ENCODE measurements at places on chromosomes 11 and 22.

DNA sequence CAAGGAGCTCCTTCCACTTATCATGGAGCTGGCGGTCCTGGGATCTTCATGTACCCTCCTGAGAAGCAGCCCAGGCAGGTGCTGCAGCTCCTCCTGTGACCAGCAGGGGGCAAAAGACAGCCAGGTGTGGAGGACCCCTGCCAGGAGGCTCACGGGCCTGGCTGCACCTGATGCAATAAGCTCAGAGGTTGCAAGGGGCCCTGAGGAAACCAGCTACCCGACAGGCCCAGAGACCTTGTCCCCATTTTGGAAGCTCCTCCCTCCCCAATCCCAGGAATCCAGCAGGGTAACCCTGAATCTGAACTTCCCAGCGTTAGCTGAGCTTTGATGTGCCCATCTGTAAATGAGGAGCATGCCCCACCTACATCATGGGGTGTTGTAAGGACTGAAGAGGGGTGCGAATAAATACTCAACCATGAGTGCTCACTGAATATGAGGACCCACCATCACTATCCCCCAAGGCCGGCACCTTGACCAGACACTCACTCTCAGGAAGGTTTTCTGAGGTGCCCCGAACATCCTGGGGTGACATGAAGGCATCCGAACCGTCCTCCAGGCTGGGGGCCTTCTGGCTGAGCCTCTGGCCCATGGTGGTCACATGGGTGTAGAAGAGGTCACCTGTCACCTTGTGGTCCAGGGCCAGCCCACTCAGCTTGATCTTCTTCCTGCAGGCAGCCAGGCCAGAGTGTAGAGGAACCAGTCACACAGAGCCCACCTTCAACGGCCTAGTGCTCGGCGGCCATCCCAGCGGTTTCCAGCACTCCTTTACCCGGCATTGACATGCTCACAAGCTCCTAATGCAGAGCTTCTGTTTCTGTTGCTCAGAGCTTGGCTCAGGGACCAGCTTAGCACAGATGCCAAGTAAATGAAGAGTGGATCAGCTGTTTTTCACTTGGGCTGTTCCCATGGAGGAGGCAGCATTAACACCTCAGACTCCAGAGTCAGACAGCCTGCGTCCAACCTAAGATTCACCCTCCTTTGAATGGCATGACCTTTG, 21.7 kb downstream of the SLC43A1 start:
- peak; percentile 9 for DNase-seq

DNA sequence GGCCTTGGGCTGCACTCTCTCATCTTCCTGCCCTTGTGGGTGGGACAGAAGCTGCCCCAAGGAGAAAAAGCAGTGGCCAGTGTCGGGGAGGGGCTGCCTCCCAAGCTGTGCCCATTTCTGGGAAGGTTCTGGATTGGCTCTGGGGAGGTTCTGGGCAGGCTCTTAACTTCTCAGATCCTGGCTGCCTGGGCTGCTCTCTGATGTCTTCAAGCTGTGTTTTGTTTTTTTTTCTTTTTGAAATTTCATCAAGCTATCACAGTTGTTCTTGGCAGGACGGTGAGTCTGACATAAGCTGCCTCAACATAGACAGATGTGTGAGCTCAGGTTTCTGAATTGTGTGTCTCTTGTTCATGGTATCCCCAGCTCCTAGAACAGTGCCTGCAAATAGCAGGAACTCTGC, 1032.0 kb downstream of the BRD1 start:
- no peak for DNase-seq

- DNase-seq = no peak
Measured at GRCh38 chr11:111700162-111700561, 66.0 kb downstream of the PPP2R1B start.

GRCh38 chr11:30333405-30333804, 10.5 kb downstream of the ARL14EP start:
- DNase-seq = no peak

DNA sequence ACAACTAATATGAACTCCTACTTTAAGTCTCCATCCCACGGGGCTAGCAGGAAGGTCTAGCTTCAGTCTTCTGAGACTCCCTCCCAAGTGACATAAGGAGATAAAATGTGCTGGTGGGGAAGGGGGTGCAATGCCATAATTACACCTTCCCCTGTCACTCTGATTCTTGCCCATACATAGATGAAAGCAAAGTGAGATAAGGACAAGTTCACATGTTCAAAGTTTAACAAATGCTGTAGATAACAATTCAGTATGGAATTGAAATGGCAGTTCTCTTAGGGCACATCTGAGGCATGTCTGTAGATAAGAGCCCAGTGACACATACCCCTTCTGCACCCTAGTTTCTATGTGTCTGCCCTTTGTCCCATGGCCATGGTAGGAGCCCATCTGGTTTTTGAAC, 38.2 kb upstream of the PANX1 start:
- no peak for DNase-seq

GRCh38 chr11:118289401-118289800, 15.1 kb upstream of the CD3E start:
- no peak for DNase-seq

GRCh38 chr11:117795638-117796455, 1.2 kb downstream of the DSCAML1 start:
- no peak for DNase-seq

DNA sequence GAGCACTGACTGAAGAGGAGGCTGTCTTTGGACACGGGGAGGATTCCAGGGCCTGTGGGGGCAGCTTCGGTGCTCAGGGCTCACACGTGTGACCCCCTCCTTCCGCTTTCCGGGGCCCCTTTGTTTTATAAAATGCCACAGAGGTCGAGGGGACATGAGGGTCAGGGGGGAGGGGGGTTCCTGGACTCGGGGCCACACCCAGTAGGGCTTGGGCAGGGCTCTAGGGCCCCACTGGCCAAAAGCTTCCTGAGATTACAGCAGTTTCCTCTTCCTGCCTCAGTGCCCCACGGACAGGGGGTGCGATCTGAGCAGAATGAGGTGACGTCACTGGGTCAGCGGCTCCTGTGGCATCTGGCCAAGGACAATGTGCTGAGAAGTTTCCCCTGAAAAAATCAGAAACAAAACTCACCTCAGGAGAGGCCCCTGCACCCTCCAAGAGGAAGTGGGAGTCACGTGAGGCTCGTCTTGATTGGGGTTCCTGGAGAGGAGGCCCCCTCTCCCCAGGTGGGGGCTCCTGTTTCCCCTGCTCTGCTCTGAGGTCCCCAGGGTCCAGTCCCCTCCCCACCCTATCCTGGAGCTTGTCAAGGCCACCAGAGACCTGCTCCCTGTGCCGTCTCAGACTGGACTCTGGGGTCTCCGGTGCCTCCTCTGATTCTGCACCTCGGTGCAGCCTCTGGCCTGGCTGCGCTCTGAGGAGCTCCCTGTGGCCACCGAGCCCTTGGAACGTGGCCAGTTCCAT, 6.4 kb upstream of the IFITM3 start:
- DNase-seq = peak; percentile 32

DNA sequence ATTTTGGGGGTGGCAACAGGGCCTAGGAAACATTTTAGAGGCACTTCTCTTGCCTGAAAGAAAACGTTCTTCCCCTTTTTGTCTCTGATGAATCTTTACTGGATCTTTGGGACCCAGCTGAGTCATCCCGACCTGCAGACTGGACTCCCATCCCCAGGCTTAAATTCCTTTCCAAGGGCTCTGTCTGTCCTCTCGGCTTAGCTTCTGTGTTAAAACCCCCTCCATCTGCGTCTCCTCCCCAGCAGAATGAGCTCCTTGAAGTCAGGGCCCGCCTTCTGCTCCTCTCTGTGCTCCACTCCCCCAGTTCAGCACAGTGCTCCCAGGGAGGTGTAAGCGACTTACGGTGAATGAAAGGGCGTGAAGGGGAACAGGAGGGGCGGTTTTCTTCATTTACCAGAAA, 895 bp upstream of the DAGLA start:
- DNase-seq = no peak

DNA sequence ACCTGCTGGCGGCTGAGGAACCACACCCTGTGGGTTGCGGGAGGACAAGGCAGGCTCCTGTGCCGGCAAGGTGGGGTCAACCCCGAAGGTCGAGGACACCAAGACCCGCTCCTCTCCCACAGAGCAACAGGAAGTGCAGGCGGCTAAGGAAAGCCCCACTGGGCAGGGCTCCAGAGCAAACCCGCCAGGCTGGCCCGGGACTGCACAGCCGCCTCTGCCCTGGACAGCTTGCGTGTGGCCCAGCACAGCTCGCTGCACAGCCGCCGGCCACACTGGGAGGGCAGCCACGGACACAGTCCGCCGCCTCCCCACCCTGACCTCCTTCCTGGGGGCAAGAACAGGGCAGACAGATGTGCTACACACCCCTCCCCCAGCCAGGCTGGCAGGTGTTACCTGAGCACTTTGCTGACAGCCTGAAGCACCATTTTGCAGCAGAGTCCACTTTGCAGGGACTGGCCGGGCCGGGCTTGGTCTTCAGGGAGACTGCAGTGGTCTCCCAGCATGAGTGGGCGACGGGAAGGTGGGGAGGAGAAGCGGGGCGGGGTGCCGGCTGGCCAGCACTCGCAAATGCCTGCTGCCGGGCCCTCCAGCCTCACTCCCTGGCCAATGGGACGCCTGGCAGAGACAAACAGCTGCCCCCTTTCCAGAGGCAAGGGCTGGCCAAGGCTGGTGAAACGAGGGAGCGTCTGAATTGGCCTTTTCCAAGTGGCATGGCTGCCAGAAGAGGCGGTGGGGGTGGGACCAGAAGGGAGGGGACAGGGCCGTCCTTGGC, at the start of gene MOB2:
MOB2 (minus strand) TSS at position 726 of the 772 bp plus-strand sequence; CDS start at position 503, 223 bp downstream.
- no peak for DNase-seq

- no peak for DNase-seq
Measured at GRCh38 chr11:109000531-109000930, 335.7 kb downstream of the DDX10 start.

DNA sequence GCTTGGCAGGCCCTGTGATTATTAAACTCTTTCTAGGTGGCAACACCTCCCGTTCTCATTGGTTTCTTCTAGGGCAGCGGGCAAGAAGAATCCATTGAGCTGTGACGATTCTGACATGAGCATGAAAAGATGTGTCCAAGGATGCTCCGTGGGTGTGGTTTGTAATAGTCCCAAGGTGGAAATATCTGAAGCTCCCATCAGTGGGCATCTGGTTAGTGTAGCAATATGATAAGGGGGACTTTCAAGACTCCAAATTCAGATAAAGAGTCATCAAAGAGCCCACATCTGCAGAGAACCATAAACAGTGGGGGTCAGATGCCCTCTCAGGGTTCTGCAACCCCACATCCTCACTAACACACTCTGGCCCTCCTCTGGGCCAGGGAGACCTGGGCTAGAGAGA, 42.6 kb downstream of the TST start:
- no peak for DNase-seq

DNA sequence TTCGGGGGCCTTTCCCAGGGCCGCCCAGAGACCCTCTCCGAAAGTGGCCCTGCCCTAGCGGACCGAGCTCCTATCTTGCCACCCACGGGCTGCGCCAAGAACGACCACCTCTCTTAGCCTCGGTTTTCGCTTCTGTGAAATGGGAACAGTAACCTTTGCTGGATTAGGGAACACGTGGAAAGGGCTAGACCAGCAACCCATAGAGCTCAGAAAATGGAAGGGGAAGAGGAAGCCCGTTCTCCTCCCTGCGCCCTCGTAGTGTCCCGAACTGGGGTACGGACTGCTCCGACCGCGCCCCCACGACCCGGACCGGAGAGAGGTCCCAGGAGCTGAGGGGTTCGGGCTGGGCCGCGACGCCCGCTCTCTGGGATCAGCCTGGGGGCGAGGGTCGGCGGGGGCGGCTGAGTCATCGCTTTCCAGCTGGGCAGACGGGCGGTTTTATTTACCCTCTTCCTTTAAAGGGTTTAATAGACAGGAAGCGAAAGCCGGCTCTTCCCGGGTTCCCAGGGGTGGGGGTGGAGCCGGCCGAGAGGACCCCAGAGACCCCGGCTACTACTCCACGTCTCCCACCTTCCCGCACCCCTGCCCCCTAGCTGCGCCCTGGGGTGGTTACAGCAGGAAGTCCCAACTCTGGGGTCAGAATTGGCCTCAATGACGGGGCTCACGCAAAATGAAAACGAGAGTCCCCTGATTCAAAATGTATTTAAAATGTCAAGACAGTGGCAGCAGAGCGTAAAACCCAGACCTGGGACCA, 907 bp upstream of the PHLDA2 start:
- DNase-seq = no peak

DNA sequence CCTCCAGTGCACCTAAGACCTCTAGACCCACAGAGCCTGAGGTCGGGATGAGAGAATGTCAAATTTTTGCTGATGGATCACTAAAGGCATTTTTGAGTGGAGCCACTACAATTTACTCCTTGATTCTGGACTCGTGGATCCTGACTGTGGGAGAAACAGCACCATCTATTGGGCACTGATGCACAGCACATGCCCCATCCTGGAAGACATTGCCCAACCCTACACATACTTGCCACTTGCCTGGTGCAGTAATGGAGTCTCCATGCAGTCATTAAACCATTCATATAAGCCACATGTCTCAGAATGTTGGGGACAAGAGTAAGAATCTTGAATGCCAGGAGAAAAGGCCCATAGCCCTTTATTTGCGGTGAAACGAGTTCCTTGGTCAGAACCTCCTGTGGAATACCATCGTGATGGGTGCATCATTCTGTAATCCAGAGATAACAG, 103.9 kb downstream of the GGTLC2 start:
- DNase-seq = peak; percentile 26

DNA sequence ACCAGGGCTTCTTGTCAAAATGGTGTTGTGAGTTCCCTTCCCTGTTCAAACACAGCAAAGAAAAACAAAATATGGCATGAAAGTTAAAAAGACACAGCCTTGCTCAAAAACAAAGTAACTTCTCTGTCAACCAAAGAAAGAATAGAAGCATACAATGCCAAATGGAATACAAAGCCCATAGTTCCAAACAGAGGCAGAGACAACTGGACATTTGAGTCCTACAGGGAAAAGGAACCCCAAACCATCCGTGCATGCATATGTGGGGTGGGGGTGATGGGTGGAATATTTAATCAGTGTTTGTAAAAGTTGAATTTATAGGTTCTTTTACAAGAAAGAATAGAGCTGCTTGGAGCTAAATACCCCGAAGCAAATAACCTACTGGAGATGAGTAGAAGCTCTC, 218.7 kb downstream of the FAM76B start:
- no peak for DNase-seq

GRCh38 chr11:75840522-75840921, 25.5 kb downstream of the UVRAG start:
- DNase-seq = no peak

DNA sequence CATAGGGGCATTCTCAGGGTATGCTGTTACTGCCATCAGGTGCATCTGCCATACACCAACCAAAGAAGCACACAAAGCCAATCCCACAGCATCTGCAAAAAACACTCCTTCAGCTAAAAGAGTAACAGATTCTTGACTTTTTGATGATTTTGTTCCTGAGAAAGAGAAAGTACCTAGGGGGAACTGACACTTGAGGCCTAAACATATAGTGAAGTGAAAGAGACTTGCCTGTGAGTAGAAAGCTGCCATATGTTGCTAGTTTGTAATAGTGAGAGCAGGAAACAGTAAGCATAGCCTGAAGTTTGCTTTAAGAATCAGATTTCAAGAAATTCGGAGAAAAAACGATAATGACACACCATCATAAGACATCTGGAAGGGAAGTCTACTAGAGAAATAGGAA, 97.9 kb upstream of the CTSC start:
- no peak for DNase-seq

GRCh38 chr11:27401833-27402316, 38.9 kb upstream of the CCDC34 start:
- no peak for DNase-seq
